ENCODE measurements at places on chromosomes 2 and 18.
A peak's percentile ranks its signal among the peaks of the same experiment; 100 is the strongest.

GRCh38 chr2:143936848-143937722 is 582.8 kb downstream of the ZEB2 start:
- DNase-seq = peak; percentile 64

GRCh38 chr2:128395640-128396499 is 77.2 kb upstream of the HS6ST1 start:
- DNase-seq = peak; percentile 37

DNA sequence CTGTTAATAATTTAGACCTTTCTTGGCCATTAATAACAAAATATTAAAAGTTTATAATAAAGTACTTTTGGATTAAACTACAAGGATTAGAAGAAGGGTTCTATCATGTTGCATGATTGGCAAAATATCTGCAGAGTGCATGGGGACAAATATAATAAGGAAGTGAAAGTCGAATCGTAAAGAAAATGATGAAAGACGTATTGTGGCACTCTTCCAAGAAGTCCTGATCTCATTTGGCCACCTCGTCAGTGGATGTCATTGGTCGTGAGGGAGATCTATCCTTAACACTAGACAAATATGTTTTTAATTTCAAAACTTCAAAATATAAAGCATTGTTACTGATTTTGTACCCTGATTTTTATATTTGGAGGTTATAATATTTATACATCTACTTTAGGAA is 197.7 kb upstream of the STON1 start:
- DNase-seq = no peak

DNA sequence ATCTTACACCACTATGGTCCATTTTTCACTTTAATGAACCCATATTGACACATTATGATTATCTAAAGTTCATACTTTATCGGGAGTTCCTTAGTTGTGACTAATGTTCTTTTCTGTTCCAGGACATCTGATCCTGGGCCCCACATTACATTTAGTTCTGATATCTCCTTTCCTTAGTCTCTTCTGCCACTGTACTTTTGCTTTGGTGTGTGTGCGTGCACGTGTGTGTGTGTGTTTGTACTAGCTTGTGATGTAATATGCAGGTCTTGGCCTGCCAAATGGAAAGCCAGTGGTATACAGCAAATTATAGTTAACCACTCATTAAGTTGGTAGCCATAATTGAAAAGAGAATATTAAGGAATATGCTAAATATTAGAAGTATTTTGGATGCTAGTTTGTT is 88.0 kb downstream of the CDC42EP3 start:
- no peak for DNase-seq

DNA sequence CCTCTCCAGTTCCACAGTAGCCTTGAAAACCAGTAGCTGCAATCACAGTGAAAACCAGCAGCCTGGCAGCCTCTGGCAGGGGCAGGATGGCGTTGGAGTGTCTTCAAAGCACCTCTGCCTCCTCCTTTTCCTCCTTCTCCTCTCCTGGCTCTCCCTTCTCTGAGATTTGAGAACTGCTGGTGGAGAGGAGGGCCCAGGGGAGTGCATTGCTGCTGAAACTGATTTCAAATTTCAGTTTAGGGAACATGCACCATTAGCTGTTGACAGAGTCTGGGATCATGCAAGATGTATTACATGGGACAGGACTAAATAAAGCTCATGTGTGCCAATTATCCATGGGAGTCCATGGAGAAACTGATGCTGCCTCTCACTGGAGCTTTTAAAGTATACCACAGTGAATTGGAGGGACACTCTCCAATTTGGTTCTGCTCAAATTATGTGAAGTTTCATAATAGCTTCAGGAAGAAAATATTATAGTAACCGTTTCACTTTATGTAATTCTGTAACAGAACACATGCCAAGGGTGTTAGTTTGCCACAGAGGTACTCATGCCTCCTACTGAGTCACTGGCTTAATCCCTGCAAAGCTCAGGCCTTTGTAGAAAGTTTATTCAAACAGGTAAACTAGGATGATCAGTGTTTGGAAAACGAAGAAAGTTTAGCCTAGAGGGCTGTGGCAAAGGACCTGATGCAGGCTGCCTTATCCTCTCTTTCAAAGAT is 146.1 kb downstream of the PRPF40A start:
- no peak for DNase-seq

Measured in hepatocyte (in vitro differentiated cells).